ENCODE measurements at places on chromosomes 13 and 19.

GRCh38 chr19:46786236-46787039, 2.0 kb downstream of the SLC1A5 start:
- peak; percentile 84 for DNase-seq

- no peak for DNase-seq
Observed at GRCh38 chr13:97411984-97412383, 22.0 kb upstream of the RAP2A start.

DNA sequence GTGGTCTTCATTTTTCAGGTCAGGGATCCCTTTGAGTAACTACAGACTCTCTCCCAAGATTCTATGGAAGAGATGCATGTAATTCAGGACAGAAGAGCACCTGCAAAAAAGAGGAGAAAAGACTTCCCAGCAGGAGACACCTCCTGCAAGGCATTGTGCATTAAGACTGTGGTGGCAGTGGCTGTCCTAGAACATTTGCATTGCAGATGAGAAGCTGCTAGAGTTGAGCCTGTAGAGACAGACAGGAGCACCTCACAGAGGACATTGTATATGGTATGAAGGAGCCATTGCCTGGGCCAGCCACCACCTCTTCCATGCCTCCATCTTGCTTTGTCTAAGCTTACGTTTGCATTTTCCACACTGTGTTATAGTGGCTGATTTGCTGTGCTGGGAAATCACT, 11.2 kb upstream of the MYO16 start:
- no peak for DNase-seq

- no peak for DNase-seq
Observed at GRCh38 chr13:47250146-47250545, 353.3 kb upstream of the HTR2A start.

DNA sequence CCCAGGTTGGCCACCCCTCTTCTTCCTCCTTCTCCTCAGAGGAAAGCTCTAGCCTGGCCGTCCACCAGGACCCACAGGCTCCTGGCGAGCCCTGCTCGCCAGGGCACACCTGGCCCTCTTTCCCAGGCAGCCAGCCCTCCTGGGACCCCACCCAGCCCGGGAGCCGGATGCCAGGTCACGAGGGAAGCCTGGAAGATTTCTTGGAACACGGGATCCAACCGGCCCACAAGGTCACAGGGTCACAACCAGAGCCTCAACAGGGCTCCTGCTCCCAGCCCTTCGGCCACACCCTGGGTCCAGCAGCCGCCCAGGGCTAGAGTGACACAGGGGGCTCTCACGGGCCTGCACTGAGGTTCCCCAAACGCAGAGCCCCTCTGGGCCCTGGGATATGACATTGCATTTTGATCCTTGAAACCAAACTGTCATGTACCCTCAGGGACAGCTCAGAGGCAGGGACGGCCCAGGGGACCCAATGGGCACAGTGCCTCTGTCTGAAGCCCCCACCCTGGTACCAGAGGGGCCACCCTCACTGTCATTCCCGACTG, 5.5 kb downstream of the MKNK2 start:
- DNase-seq: no peak

- no peak for DNase-seq
Observed at GRCh38 chr13:34411894-34412293, 530.2 kb upstream of the NBEA start.

DNA sequence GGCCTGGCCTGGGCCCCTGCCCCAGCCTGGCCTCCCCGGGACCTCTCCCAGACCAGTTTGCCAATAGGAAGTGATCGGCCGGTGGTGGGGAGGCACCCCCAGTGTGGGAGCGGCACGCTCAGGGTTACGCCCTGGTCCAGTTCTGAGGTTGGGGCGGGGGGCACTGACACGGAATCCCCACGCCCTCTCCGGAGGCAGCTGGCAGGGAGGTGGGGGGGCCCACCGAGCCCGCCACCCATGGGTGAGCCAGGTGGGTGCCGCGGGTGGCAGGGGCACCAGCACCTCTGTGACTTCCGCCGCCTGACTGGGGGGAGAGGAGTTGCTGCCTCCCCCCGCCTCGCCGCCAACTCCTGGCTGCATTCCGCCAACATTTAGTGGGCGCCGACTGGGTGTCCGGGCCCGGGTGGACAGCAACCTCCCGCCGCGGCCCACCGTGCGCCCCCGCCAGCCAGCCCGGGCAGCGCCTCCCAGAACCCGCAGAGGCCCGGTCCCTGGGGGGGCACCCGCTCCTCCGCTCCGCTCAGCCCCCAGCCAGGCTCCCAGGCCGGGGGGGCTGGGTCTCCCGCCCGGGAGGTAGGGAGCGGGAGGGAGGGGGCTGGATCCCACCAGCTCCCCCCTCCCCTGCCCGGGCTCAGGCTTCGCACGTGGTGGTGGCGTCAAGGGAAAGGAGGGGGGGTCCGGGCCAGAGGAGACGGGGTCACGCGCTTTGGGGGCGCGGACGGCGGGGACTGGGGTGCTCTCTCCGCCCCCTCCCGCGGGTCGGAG, 2.0 kb downstream of the ZBTB7A start:
- no peak for DNase-seq

- DNase-seq: no peak
Observed at GRCh38 chr19:30063650-30064347, 121.8 kb downstream of the URI1 start.

DNA sequence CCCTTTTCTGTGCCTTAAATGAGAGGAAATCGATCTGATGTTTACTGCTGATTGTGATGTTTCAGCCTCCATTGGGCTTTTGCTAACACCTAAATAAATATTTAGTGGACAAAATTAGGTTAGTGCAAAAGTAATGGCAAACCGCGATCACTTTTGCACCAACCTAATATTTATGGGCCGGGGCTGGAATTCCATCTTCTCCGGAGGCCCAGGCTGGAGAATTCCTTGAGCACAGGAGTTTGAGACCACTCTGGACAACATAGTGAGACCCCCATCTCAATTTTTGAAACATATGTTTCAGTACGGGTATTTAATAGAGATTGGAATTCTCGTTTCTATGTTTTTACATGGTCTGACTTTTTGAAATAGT, 603 bp downstream of the ZNF880 start:
- no peak for DNase-seq

GRCh38 chr19:5080030-5080654, 111.2 kb downstream of the KDM4B start:
- no peak for DNase-seq

DNA sequence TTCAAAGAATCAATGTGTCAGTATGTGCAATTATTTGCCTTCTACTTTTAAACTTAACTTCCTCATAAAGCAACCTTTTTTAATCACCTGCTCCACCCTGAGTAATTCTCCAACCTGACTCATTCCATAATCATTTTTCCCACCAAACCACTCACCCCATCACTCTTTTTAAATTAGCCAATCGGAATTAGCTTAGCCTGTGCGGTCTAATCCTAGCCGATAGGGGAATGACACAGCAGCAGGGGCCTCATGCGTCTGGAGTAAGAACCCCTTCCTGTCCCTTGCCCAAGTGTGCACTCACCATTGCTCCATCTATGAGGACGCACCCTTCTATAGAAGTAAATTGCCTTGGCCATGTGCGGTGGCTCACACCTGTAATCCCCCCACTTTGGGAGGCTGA, 27.4 kb upstream of the ZNF83 start:
- DNase-seq: no peak

DNA sequence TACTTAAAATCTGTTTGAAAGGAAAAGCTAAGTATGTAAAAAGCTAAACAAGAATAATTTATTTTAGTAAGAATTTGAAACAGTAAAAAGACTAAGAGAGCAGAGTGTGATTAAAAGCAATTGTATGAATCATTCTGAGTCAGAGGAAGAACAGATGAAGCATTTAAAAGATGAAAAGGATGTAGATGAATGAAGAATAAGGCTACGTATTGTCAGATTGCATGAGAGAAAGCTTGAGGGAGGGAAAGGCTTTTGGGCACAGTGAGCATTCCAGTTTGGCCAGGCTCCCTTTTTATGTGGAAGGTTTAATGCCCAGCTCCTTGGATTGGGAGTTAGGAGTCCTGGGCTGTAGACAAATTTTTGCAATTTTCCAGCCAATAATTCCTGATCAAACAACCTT, 117.7 kb downstream of the FREM2 start:
- no peak for DNase-seq

DNA sequence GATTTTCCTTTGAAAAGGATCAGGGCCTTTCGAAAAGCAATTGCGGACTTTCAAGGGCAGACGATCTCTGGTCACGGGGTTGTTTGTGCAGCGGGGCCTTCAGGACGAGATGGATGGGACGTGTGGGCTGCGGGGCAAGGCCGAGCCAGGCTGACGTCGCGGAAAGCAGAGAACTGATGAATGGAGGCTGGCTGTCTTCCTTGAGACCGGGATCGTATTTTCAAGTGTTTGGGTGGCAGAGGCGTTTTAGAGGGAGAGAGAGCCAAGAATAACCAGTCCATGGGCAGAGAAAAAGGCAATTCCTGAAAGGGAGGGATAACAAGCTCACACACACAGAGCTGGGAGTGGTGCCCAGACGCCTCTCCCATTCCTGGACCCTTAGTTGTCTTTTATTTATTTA, 138.9 kb upstream of the USP29 start:
- DNase-seq: no peak

GRCh38 chr13:101594936-101595335, 142.5 kb downstream of the ITGBL1 start:
- DNase-seq: no peak

DNA sequence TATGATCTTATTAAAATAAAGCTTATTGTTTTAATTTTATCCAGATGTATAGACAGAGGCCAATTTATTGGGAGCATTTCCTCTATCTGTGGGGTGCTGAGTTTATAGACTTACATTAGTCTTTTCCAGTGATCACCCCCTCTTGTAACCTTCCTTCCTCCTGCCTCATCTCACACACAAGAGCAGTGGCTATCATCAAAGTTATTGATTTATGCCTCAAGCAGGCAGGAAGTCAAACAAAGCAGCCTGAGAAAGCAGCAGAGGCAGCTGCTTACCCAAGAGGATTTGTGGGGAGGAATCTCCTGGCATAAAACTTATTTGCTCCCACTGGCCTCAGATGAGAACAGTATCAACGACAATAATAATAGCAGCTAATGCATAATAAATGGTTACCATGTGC, 26.3 kb upstream of the DCLK1 start:
- no peak for DNase-seq

- DNase-seq: no peak
Observed at GRCh38 chr13:52156724-52157261, 2.6 kb downstream of the NEK3 start.

DNA sequence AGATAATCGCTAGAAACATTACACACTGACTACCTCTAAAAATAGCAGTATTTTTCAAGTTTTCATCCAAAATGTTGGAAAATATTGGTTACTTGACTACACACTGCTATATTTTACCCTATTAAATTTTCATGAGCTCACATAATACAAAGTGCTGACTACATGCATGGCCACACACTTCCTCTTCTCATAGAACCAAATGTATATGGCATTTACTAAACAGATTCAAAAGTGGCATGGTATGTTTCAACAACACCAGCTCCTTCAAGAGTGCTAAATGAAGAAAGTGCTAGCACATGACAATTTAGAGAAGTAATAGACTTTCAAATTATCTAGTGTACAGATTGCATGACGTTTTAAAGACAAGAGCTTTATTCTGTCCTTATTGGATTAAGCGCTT, 780.4 kb upstream of the SLITRK6 start:
- no peak for DNase-seq

GRCh38 chr13:19172007-19172646, 9.5 kb downstream of the TUBA3C start:
- no peak for DNase-seq

DNA sequence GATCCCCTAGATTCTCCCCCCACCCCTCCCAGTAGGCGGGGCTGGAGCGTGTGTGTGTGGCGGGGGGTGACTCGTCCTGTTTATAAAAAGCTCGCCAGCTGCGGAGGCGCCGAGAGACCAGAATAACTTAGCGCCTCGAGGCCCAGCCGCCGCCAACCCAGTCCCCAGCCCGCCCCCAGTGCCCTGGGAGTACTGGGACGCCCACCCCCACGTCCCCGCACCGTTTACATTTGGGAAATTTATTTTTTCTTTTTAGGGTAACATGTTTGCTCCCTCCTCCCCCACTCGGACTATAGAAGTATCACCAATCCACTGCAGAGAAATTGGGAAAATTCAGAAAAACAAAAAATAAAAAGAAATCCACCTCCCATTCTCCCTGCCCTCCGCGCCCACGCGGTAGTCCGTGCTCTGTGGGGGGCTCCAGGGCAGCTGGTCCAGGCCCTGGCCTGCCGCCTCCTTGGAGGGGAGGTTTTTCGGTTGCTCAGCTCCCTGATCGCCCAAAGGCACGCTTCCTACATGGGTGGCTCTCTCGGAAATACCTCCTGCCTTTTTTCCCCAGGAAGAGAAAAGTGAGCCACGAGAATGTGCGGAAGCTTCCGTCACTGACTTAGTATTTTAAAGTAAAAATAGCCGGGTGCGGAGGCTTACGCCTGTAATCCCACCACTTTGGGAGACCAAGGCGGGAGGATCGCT, 1.5 kb upstream of the RAB3A start:
- DNase-seq: peak; percentile 83

DNA sequence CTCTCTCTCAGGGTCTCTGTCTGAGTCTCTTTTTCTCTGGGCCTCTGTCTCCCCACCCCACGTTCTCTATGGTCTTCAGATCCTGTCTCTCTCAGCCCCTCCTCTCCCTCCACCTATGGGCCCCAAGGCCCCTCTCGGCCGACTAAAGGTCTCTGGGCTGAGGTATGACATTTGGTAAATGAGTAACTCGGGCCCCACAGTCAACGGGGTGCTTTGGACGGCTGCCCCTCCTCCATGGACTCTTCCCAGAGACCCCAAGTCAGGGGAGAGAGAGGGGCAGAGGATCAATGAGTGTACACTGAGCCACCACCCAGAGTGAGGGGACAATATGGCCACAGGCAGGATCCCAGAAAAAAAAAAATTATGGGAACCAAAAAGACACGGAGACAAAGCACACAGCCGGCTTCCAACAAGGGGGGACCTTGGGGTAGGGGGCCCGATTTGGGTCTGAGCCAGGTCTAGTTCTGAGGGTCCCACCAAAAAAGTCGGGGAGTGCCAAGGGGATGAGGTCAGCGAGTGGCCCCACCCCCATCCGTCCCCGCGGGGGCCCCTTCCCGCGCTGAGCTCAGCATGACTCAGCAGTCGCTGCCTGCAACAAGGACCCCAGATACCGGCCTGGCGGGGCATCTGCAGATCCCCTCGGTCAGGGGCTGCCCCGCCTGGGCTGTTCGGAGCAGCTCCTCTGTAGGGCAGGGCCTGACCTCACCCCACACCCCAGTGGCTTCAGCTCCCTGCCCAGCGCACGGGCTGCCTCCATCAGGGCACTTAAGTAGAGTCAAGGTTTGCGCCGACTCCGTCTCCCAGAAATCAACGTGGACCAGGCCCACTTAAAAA, 1.5 kb upstream of the FTL start:
- peak; percentile 88 for DNase-seq

DNA sequence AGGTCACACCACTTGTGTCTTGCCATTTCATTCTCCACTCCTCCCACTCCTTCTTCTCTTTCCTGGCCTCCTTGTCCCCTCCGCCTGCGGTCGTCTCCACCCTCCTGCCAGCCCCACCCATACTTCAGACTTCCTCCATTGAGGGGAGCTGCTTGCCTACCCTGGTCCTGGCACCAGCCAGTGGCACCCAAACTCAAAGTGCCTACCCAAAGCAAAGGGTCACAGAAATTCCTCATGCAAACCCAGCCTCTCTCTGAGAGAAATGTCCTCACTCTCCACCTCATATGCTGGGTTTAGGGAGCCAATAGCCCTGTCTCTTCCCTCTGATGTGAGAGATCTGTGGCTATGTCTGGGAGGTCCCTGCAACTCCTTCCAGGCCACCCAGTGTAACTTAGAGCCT, 109.6 kb downstream of the TEX26 start:
- DNase-seq: no peak
